ENCODE measurements at places on chromosomes 3 and 15. TPM values are rescaled to one million over a fixed set of nuclear protein-coding genes. Genes with fewer than 3 reads are reported as not detected.

- H3K27me3 ChIP-seq, result no peaks in the 10 kb centered on the region
- H3K36me3 ChIP-seq, result no peaks in the 10 kb centered on the region
- H3K4me3 ChIP-seq, result peak overlapping the region; percentile 14
- H3K27ac ChIP-seq, result no peak overlapping the region
- DNase-seq, result no peak
Measured at GRCh38 chr3:30613133-30613825, 6.9 kb downstream of the TGFBR2 start.

DNA sequence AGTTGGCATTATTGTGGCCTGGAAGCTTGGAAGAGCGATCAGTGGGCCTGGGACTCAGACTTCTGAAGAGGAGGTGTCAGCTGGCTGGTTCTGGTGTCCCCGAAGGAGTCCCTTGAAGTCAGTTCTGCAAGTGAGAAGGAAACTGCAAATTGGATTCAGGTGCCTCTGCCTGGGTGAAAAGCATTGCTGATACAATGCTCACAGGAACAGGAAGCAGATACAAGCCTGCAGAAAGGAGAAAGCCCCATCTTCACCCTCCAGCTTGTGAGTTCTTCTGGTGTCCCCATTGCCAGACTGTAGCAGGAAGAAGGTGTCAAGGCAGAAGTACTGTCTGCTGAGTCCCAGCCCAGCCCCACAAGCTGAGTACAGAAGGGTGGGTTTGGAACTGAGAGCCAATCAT lies 271.3 kb downstream of the PLOD2 start:
- no peaks in the 10 kb centered on the region for H3K27me3 ChIP-seq
- H3K27ac ChIP-seq, result no peak overlapping the region
- no peaks in the 10 kb centered on the region for H3K36me3 ChIP-seq
- no peak overlapping the region for H3K4me3 ChIP-seq

DNA sequence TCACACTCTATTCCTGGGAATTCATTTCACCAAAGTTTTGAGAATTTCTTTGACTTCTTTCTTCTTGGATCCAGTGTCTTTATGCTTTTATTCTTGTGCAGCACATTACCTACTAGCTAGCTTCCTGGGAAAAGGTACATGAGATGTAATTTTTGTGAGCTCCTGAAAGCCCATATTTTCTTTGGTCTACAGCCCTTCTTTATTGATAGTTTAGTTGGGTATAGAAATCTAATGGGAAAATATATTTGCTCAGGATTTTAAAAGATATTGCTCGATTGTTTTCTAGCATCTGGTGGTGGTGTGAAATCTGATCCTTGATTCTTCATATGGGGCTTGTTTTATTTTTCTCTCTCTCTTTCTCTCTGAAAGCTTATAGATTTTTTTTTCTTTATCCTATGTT lies 45.8 kb downstream of the FOXB1 start:
- no peaks in the 10 kb centered on the region for H3K4me1 ChIP-seq
- no peak for DNase-seq
- H3K36me3 ChIP-seq, result no peaks in the 10 kb centered on the region
- no peaks in the 10 kb centered on the region for H3K27me3 ChIP-seq
- H3K4me3 ChIP-seq, result no peak overlapping the region

The MASP1 gene
- 6.0 TPM for total RNA-seq

The CISH gene
- 8.3 TPM for total RNA-seq

The SLC12A1 gene
- total RNA-seq, result 0.81 TPM

The MKRN2 gene
- total RNA-seq, result 22.2 TPM

The COL6A5 gene
- not detected for total RNA-seq
